ENCODE measurements at places on chromosomes 7 and 10.
A peak's percentile ranks its signal among the peaks of the same experiment; 100 is the strongest.

DNA sequence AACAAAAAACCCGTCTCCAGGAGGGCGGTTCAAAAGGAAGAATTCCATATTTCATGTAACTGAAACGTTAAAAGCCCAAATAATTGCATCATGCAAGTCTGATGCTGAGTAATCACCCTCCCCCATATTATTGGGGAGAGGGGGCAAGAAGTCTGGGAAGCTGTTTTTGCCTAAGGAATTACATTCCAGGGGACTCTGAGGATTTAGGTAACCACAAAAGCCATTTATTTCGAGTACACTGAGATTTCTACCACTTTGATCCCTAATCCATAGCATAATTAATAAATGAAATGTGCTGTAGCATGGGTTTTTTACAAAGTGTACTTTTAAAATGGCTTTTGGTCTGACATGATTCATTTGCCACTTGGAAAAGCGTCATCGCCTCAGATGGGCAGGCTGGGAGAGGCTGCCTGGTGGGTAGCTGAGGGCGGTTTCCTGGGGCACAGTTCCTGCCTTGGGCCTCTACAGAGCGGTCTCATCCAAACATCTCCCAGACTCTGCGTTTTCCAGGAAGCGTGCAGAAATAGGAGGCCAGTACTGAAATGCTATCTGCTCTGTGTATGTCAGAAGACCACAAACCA is 106.5 kb downstream of the TCF7L2 start:
- DNase-seq, result no peak

- DNase-seq, result peak; percentile 39
Observed at GRCh38 chr7:100799037-100799896, 28.1 kb downstream of the EPHB4 start.

DNA sequence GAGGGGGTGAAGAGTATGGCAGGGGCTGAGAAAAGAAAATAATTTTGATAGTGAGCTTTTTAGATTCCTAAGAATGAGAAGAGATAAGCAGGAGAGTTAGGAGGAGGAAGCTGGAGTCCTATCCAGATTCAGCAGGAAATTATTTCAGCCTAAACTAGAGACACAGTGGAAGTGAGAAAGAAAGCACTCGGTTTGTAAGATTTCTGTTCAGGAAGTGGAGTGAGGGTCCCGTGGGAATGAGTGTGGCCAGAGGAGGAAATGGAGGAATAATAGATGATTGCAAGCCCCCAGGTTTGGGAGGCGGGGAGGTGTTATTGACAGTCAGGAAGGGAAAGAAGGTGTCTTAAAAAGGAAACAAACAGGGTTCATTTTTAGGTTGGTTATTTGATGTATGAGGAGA is 84.8 kb upstream of the NRP1 start:
- DNase-seq, result no peak

DNA sequence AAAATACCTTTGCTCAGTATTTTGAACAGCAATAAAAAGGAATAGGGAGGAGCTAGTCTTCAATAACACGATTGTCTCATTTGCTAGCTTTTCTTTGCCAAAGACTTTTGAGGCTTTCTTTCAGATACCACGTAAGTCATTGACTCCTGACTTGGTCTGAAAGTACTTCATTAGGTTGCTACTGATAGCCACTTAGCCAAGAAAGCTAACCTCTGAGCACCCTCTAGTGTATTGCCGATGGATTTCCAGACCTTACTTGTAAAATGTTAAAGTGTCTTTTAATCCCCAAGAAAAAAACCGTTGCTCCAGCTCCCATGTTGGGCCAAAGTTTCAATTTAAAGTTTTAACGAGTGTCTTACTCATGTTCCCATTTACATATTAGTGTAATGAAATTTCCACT is 63.4 kb upstream of the STRIP2 start:
- DNase-seq, result no peak

DNA sequence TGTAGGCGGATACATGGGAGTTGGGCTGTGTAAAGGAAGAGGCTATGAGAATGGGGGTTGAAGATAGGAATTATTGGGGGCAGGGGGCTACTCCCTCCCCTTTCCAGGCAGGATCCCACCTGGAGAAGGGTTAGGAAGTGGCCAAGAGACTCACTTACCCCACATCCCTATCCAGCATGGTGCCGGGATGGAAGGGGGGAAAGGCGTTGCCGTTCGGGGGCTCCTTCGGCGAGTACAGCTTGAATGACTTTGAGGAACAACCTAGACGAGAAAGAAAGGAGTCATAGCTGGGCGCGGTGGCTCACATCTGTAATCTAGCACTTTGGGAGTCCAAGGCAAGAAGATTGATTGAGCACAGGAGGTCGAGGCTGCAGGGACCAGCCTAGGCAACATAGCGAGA is 8.9 kb downstream of the LDB1 start:
- no peak for DNase-seq

- DNase-seq, result no peak
Observed at GRCh38 chr10:8712656-8713055, 658.2 kb downstream of the GATA3 start.

DNA sequence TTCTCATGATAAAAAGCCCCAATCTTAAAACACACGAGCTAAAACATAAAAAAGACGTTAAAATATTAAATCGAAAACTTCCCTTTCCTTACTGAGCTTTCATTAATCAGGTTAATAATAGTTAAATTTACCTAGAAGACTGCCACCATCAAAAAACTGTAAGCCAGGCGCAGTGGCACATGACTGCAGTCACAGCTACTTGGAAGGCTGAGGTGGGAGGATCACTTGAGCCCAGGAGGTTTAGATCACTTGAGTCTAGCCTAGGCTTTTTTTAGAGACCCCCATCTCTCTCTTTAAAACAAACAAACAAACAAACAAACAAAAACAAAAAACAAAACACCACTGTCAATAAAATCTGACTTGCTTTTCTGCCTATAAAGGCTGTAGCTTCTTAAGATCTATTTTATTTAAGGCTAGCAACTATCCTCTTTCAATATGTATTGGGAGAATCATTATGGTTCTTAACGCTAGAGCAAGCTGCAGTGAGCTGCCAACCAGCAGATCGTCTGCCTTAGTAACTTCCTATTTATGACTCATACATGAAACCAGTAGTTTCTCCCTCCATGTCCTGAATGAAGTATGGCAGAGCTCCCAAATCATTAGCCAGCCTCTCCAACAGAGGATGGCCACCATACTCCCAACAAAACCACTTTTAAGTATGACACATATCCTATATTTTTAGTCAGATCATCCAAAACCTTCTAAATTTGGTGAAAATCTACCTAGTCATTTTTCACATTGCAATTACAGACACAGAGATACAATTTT is 163.7 kb downstream of the SRPK2 start:
- DNase-seq, result no peak

- DNase-seq, result no peak
Observed at GRCh38 chr7:141590071-141590470, 38.9 kb downstream of the AGK start.

GRCh38 chr7:116598861-116599260 is 73.1 kb upstream of the MET start:
- no peak for DNase-seq

- no peak for DNase-seq
Observed at GRCh38 chr7:159039716-159040115, 105.0 kb downstream of the VIPR2 start.

DNA sequence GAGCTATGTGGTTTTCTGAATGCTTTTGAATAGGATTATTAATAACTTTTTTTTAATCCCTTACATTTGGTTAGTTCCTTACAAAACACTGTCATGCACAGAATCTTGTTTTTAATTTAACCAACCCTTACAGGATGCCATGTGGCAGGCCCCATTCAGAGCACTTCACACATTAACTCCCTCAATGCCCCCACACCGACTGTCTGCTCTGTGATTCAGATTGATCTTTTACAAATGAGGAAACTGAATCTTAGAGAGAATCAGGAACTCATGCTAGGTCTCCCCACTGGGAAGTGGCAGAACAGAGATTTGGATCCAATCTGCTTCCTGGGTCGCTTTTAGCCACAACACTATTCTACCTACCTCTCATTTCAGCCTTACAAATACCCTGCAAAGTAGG is 195.8 kb upstream of the NPVF start:
- no peak for DNase-seq

GRCh38 chr7:145817687-145818086 is 298.9 kb upstream of the CNTNAP2 start:
- no peak for DNase-seq

DNA sequence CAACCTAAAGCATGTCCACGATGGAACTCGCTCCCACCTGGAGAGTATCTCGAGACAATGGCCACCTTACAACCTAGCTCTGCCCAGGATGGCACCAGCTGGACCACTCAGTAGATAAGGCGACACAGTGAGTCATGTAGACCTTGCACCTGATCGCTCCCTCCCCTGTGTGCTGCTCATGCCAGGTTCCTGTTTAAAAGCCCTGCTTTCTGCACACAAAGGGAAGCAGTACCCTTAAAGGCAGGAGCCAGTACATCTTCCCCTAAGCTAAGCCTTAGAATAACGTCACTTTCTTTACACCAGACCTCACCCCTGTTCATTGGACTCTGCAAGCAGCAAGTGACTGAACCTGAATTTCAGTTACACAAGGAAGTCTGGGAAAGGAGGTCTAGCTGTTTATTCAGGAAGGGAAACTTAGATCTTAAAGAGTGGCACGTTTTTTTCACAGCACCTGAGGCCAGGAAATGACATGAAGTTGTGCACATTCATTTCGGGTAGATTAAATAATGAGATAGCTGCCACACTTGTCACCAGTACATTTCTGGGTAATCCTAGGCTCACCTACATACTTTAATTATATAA is 117.9 kb downstream of the MTPAP start:
- DNase-seq, result no peak

GRCh38 chr10:34403512-34403911 is 411.6 kb downstream of the PARD3 start:
- DNase-seq, result no peak

- DNase-seq, result no peak
Observed at GRCh38 chr10:43781480-43782361, 133.0 kb upstream of the ZNF32 start.

DNA sequence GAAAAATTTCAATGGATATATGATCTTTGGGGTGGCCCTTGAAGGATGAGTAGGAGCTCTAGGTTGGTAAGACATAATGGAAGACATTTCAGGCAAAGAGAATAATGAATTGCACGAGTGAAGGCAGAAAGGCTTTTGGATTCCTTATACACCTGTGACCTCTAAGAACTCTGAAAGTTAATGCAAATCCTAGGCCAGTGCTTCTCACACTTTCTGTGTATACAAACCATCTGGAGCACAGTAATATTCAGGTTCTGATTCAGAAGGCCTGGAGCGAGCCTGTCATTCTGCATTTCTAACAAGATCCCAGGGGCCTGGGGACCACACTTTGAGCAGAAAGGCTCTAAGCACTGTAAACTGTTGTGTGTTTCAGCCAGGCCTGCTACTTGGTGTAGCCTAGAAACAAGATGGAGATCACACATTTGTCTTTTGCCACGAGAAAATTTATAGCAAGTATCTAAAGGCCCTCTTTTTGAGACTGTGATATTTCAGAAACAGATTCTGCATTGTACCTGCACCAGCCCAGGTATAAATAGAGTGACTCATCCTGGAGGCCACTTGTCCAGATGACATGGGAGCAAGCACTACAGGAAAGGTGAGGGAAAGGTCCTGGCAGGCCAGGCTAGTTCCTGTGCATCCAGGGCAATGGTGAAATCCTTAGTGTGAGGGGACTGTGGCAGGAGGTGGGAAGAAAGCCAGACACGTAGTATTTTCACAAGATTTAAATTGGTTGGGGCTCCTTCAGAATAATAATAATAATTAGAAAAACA is 24.4 kb downstream of the MRPS33 start:
- no peak for DNase-seq

DNA sequence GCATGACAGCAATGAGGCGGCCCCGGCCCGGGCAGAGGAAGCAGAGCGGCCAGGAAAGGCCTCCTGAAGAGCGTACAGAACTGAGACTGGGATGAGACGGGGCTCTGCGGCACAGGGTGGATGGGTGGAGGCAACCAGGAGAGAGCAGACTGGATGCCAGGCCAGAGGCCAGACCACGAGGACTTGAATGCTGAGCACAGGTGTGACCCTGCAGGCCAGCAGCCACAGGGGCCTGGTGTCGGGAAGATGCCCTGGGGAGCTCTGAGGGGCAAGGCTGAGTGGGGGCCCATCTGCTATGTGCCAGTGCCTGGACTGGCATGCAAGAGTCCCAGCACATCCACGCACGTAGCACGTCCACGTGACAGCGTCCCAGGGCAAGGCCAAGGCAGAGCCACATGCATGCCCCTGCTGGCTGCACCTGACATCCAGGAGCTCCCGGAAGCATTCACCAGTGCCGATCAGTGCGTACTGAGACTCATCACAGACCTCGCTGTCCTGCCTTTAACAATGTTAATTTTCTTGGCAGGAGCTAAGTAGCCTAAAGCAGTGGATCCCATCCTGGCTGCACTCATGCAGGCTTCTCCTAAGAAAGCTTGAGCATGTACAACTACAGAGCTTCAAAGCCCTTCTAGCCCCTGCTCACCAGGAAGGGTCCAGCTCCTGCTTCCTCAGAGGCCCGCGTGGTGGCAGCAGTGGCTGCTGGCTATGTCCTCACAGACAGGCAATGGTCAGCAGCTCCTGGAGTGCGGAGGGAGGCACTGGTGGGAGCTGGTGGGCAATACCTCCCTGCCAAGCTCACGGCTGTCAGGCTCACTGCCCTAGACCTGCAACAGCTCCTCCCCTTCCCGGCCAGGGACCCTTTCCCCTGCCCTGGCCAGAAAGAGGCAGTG is 18.0 kb downstream of the GRID1 start:
- DNase-seq, result no peak

GRCh38 chr7:32089678-32090077 is 19.5 kb upstream of the PDE1C start:
- no peak for DNase-seq

DNA sequence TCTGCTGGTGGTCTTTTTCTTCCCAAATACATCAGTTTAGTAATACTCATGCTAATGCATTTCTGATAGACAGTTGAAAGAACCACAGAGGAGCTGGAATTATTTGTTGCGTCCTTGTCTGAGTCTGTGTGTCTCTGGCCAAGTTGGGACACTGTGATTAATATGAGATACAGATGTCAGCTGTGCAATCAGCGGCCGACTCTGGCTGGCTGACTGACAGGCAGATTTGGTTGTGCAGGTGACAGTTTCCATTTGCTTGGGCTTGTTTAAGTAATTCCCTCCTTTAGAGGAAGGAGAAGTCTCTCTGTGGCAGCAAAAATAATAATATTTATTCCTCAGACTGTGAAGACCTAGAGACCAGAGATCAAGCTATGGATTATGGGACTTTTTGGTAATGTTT is 176.2 kb upstream of the CHRM2 start:
- no peak for DNase-seq

- peak; percentile 38 for DNase-seq
Observed at GRCh38 chr10:52779541-52780390, 7.2 kb upstream of the MBL2 start.

DNA sequence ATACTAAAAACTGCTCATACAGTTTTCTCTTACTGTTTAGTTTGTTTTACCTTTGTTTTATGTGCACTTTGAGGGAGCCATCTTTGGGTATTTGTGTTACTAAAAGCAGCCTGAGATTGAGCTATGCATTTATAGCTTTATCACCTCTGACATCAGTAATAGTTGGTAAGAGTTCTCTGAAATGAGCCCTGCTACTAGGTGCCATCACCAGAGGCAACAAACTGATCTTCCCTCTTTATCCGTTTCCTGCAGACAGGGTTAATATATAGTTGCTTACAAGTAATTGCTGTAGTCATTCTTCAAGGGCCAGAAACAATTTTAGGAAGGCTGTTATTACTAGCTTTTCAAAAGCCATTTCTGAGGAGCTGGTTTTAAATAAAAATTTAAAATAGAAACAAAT is 49.1 kb downstream of the KIF20B start:
- no peak for DNase-seq

- DNase-seq, result no peak
Observed at GRCh38 chr7:142308918-142309317, 51.1 kb upstream of the PRSS58 start.
